ENCODE measurements at places on chromosomes 11 and 22.

DNA sequence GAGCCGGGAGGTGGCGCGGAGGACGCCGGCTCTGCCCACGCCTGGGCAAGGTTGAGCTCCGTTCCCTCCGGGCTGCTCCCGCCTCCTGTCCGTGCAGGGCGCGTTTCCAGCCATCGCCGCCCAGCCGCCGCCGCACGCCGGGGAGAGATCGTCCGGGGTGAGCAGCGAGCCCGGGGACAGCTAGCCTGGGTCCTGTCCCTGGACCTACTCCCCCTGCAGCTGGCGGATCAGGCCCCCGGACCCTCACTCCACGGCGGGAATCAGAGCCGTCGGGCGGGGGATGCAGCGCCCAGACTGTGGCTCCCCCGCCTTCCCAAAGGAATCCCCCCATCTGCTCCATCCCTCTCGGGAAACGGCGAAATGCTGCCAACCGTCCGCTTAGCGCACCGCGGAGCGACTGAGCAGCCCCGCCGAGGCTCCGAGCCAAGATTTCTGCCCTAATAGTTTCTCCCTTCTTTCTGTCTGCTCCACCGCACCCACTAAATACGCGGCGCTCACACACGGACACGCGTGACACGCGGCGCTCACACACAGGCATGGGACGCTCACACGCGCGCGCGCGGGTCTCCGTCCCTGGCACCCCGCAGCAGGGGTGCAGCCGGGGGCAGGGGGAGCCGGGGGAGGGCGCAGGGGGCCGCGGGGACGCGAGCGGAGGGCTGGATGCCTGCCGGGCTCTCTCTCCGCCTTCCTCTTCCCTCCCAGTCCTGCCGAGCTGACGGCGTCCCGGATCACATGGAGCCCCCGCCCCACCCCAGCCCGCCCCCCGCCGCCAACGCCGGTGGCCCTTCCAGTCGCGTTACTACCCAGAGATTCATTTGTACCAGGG is at the start of gene KCNJ5:
TSS of gene KCNJ5 (plus strand) at position 814 of the 826 bp plus-strand sequence. CDS start 19,918 bp downstream, outside the sequence.
- peak; percentile 40 for DNase-seq

GRCh38 chr11:11607772-11608171 is 14.0 kb downstream of the GALNT18 start:
- DNase-seq = no peak

- no peak for DNase-seq
Observed at GRCh38 chr11:105183987-105184386, 44.4 kb upstream of the CARD18 start.

GRCh38 chr11:59267736-59268475 is 55.2 kb upstream of the MPEG1 start:
- no peak for DNase-seq

GRCh38 chr11:112596324-112596723 is 335.7 kb upstream of the PLET1 start:
- no peak for DNase-seq

GRCh38 chr11:61868571-61869428 is 22.5 kb downstream of the FADS3 start:
- no peak for DNase-seq

GRCh38 chr11:13339195-13340153 is 61.9 kb downstream of the BMAL1 start:
- DNase-seq = no peak

- DNase-seq = no peak
Observed at GRCh38 chr11:124870430-124870829, 5.2 kb downstream of the ROBO3 start.

GRCh38 chr22:38122616-38123015 is 12.1 kb upstream of the BAIAP2L2 start:
- DNase-seq = no peak

DNA sequence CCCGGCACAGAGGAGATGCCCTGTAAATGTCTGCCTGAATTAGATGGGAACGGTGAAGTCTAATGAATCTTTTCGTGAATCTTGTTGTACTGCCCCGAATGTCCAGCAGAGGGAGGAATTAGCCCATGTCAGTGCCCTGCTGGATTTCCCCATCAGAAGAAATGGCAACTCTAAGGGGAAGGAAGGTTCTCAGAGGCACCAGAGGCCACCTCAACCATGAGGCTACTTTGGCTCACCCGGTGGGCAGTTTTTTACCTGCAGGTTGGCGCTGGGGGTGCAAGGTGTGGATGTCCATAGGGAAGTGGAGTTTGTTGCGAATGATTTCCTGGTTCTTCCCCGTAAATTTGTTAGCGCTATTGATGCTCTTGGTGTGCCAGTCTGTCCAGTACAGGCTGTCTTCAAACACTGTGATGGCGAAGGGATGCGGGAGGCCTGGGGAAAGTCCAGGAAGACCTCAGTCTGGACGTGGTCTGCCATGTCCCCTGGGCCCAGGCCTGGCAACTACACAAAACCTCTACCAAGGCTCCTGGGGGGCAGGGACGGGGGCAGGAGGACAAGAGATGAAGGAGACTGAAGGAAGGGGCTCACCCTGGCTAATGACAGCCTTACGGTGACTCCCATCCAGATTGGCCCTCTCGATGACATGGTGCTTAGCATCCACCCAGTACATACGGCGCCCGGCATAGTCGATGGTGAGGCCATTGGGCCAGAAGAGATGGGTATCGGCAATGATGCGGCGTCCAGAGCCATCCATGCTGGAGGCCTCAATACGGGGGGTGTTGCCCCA is 28.5 kb downstream of the LRP4 start:
- peak; percentile 75 for DNase-seq

DNA sequence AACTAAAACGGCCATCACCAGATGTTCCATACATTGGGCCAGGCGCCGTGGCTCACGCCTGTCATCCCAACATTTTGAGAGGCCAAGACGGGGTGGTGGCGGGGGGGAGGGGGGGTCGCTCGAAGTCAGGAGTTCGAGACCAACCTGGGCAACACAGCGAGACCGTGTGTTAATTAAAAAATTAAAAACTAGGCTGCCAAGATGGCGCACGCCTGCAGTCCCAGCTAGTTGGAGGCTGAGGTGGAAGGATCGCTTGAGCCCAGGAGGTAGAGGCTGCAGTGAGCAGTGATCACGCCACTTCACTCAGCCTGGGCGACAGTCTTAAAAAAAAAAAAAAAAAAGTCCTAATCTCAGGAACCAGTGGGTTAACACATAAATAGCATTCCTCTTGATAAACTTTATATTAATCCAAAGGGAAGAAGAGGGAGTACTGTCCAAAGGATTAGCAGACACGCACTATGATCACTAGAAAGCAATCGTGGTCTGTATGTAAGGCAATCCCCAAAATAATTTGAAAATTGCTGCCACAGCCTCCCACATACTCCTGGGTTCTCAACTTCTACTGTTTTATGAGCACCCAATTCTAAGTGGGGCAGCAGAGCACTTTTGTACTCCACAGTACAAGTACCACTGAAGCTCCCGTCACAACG is 604 bp downstream of the PUS3 start:
- no peak for DNase-seq

DNA sequence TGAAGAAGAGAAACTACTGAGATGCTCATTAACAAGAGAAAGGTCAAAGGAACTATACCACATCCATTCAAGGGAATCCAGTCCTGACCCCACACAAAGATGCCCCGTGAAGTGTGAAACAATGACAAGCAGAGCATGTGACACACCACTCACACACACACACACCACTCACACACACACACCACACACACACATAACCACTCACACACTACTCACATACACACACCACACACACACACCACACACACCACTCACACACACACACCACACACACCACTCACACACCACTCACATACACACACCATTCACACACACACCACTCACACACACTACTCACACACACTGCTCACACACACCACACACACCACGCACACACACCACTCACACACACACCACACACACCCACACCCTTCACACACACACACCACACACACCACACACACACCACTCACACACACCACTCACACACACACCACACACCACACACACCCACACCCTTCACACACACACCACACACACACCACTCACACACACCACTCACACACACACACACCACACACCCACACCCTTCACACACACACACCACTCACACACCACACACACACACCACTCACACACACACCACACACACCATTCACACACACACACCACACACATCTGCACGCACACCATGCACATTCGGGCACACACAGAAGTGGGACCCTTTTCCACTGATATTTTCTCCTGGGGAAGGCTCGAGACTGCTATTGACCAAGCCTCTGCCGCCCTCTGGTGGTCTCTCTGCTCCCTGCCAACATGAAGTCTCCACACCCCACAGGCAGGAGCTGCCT is 32.0 kb upstream of the COMT start:
- DNase-seq = peak; percentile 87

- peak; percentile 55 for DNase-seq
Observed at GRCh38 chr11:46505741-46506482, 87.9 kb downstream of the AMBRA1 start.

GRCh38 chr11:134449713-134450112 is 37.7 kb upstream of the B3GAT1 start:
- DNase-seq = no peak

DNA sequence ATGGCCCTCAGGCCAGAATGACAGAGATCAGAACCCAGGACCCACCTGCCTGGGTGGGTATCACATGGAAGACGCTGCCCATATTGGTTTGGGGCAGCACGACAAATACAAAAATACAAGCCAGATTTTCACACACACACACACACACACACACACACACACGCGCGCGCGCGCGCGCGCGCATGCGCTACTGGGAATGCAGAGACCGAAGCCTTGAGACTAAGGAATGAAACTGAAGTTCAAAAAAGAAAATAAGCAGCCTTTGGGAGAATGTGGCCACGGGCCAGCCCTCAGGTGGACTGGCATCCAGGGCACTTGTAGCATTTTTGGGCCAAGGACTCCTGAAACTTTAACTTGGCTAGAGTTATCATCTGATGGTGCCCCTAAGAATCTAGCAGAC is 21.3 kb upstream of the NUP50 start:
- no peak for DNase-seq

DNA sequence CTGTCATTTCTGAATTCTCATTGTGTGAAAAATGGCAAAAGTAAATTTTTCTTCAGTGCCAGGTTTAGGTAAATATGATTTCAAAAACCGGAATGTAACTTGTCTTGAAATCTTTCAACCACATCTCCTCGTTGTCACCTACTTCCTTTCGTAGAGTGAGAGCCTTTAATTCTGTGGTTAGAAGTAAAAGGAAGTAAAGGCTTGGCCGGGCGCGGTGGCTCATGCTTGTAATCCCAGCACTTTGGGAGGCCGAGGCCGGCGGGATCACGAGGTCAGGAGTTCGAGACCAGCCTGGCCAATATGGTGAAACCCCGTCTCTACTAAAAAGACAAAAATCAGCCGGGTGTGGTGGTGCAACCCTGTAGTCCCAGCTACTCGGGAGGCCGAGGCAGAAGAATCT is 29.8 kb downstream of the SGSM3 start:
- DNase-seq = no peak

DNA sequence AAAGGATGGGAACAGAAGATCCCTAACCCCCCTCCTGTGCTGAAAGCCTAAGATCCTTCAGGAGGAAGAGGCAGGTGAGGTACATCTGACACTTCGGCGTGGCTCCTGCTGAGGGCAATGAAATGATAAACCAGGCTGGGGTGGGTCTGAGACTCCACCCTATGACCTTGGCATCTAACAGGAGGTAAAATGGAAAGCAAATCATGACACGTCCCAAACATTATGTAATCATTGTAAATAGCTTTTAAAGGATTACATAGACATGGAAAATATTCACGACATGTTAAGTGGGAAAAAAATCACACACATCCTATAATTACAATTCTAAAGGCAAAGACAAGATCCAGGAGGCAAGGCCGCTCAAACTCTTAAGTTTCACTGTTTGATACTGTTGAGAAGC is 70.5 kb downstream of the LINC01488 start:
- no peak for DNase-seq

- DNase-seq = no peak
Observed at GRCh38 chr11:63888170-63889086, 28.5 kb downstream of the RCOR2 start.

DNA sequence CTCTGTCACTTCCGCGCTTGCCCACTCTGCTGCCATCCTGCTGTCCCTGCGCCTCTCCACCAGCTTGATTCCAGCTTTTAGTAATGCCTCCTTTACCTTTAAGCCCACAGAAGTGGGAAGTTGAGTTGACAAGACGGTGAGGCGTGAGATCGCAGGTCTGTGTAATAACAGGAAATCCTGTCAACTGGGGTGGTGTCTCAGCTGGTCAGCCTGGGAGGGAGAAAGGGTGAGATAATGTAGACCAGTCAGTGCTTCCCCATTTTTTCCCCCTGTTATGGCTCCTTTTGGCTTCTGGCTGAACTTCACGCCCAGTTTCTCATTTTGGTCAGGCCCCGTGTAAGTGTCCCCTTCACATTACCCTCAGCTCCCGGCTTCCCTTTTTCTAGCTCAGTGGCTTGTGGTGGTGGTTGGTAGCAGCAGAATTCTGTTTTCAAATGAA is 98.9 kb downstream of the TRAF6 start:
- no peak for DNase-seq

DNA sequence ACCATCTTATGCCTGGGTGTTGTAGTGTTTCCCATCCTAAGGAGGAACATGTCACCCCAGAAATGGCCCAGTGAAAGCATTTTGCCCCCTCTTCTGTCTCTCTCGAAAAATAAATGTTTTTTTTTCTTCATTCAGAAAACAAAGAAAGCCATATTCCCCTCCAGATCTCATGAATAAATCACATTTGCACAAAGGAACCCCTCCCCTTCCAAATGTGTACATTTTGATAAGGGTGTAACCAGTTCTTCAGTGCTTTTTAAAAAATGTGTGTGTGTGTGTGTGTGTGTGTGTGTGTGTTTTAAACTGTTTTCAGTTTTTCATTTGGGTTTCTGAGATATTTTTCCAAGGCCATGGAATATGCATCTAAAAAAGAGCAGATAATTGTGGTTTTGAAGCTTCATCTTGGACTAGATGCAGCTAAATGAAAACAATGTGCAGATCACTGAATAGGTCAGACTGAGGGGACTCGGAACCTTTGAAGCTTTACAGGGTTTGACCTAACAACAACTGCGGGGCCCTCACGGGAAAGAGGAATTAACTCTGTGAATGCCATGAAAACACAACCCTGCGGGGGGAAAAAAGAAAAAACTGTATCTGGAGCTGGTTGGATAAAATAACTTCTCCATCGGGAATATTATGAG is 76.4 kb downstream of the YAP1 start:
- DNase-seq = no peak

DNA sequence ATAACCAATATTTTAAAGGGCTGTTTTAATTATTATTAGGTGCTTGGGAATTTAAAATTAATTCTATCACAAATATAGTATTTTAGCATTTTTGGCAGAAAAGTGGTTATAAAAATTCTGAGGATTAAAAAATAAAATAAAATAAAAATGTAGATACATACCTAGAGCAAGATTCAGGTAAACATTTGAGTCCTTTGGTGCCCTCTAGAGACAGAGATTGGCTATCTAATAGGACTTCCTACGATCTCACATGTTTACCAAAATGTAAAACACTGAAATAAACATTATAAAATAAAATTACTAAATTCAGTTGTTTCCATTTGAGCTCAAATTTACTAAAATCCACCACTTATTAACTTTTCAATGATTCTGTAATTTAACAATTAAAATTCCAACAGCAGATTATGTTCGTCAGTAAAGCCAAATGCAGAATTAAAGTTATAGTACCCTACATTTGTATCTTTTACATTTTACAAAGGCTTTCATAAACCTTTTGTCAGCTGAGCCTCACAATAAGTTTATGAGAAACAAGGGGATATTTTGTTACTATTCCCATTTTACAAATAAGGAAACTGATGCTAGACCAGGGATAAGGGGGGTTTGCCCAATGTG is 27.7 kb downstream of the SLC36A4 start:
- DNase-seq = no peak

- DNase-seq = no peak
Observed at GRCh38 chr11:64726867-64727530, 4.0 kb upstream of the NRXN2 start.

GRCh38 chr22:42026705-42027104 is 28.1 kb downstream of the WBP2NL start:
- DNase-seq = no peak

- DNase-seq = no peak
Observed at GRCh38 chr11:75337195-75337654, 14.2 kb downstream of the ARRB1 start.

Data from head of caudate nucleus (tissue), 42 donors.